Uterus (tissue), 4 donors: ENCODE measurements at places on chromosomes 2 and 18. TPM values are rescaled to one million over a fixed set of nuclear protein-coding genes. Genes with fewer than 3 reads are reported as not detected.

Gene BMP10
- not detected for total RNA-seq

GRCh38 chr2:130341562-130342019 is 1.1 kb upstream of the IMP4 start:
- no peak for DNase-seq

- DNase-seq: no peak
Measured at GRCh38 chr2:237485304-237485703, 1.7 kb upstream of the MLPH start.

- DNase-seq: peak; percentile 87
Measured at GRCh38 chr2:229586746-229587705, 127.3 kb downstream of the DNER start.

GRCh38 chr2:3101016-3101942 is 276.3 kb downstream of the EIPR1 start:
- DNase-seq: no peak

DNA sequence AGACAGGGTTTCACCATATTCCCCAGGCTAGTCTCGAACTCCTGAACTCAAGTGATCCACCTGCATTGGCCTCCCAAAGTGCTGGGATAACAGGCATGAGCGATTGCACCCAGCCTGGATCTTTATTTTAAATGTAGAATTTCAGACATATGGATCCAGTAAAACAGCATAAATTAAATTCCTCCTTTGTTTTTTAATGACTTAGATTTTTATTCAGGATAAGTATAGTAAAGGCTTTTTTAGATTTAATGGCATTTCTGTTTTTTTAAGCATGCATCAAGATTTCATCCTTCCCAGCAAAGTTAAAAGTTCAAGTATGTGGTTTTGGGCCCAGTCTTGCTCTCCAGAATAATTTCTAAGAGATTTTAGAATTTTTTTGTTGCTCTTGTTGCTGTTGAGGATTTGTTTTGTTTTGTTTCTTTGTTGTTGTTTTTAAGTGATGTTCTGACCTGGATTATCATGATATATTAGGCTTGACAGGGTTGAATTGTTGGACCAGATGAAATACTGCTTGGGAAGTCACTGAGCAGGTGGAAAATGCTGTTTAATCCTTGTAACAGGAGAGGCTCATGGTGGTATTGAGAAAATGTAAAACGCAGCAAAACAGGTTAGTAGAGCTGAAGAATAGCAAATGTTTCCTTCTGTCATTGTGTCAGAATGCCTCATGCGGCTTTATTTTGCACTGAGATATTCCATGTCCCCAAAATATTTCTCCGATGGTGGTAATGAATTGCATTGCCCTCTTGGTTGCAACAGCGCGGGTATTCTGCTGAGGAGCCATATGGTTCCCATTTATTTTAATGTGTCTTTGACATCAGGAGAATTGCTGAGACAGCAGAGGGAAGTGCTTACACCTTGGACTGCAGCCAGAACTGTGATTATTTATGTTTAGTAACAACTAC is 147.9 kb downstream of the GALNT3 start:
- DNase-seq: no peak

Gene ALPG
- total RNA-seq: not detected

Gene HNMT
- total RNA-seq: 54.6 TPM

DNA sequence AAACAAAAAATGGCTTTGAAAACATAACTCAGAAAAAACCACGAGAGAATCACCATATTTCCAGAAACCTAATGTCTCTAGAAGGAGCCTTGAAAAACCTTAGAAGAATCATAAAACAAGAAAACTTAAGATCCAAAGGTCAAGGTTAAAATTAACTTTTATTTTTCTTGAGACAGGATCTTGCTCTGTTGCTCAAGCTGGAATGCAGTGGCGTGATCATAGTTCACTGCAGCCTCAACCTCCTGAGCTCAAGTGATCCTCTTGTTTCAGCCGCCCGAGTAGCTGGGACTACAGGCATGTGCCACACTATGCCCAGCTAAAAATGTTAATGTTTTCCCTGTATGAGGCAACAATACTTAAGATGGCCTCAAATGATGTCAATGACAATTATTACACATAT is 254.2 kb upstream of the SESTD1 start:
- no peak for DNase-seq
